Right lobe of liver (tissue), 6 donors: ENCODE measurements at places on chromosomes 7 and 10.

DNA sequence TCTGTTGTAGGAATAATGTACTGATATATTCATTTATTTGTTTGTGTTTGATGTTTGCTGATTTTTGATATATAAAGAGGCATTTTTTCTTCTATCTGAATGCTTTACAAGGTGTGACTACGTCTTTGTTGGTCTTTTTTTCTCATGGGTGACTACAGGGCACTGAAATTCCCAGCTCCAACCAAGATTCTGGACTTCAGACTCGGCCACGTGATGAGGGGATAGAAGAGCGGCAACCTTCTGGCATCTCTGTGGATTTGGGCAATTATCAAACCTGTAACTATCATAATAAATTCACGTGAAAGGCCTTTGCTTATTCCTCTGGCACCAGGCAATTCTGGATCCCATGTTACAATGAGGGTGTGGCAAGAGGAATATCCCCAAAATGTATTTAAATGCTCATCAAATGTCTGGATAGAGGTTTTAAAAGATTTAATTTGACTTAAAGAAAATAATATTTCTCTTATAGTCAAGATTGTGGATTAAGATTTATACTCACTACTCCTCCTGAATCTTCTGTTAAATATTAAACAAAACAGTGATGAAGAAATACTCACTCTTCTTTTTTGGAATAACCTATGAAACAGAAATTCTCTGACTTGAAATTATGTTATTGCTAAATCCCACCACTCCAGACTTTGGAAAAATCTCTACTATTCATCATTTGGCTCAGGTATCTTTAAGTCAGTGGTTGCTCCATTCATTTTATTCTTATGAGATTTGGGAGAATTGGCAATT, 276.3 kb downstream of the GPR37 start:
- peak; percentile 78 for DNase-seq

- DNase-seq, result no peak
Measured at GRCh38 chr10:28381466-28381865, 78.6 kb upstream of the MPP7 start.

- no peak for DNase-seq
Measured at GRCh38 chr10:121800146-121800545, 127.7 kb downstream of the ATE1 start.

GRCh38 chr10:80191589-80192270, 13.6 kb downstream of the ANXA11 start:
- DNase-seq, result no peak

- DNase-seq, result no peak
Measured at GRCh38 chr10:126250045-126250444, 138.2 kb downstream of the ADAM12 start.
